ENCODE measurements at places on chromosomes 12 and 14.

GRCh38 chr12:92341065-92341668 is 195.5 kb upstream of the BTG1 start:
- DNase-seq: no peak

- peak; percentile 4 for DNase-seq
Measured at GRCh38 chr12:58961906-58962305, 41.6 kb upstream of the LRIG3 start.

DNA sequence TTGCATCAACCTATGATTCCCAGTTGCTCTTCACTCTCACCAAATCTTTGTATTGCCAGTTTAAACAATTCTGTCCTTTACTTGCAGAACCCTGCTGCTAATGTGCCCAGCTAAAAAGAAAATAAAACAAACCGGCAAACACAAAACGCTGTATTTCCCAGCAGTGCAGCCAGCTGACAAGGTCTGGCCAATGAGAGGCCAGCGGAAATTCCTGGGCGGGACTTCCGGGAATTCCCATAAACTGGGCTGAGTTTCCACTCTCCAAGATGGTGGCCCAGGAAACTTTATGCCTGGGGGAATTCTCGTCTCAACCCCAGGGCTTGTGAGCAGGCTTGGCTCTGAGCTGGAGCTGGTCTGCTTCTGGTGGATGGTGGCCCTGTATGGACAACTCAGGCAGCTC is 807.3 kb upstream of the TMEM132C start:
- peak; percentile 50 for DNase-seq

DNA sequence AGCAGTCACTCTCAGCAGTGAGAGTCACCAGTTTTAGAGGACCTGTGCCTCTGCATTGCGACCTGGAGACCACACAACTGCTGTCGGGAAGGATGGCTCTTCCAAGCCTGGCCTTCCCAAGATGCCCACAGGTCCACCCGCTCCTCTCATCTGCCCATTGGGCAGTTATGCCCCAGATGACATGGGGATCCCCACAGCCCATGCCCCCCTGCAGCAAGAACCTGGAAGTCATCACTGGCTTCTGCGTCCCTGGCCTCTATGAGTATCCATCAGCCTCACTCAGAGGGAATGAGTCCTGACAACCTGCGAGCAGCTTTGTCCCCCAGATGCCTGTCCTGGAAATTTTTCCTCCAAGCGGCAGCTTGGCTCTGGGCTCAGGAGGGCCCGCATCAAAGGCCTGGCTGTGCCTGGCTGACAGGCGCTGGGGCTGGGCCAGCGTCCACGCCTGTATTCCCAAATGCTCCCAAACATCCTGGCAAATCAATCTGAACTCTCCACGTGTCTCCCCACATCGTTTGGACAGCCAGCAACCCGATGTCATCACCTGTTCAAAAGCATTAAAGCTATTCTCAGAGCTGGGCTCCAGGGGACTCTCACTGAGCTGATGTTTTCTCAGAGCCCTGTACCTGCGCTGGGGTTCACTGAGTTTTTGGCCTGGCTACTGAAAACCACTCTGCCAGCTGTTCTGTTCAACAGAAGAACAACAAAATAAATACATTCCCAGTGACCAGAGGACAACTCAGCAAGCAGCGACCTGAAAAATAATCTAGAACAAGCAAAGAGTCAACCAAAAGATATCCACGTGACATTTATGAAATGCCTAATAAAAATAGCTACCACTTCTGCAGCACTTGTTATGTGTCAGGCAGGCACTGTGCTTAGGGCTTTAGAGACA is 57.8 kb downstream of the CLMN start:
- DNase-seq: no peak

- peak; percentile 38 for DNase-seq
Measured at GRCh38 chr14:96038920-96039632, at the start of gene C14orf132. TSS of gene C14orf132 (plus strand) at chr14:96039362. CDS start at chr14:96039501, 139 bp downstream.

GRCh38 chr12:122681814-122682213 is 21.3 kb downstream of the HCAR2 start:
- no peak for DNase-seq

DNA sequence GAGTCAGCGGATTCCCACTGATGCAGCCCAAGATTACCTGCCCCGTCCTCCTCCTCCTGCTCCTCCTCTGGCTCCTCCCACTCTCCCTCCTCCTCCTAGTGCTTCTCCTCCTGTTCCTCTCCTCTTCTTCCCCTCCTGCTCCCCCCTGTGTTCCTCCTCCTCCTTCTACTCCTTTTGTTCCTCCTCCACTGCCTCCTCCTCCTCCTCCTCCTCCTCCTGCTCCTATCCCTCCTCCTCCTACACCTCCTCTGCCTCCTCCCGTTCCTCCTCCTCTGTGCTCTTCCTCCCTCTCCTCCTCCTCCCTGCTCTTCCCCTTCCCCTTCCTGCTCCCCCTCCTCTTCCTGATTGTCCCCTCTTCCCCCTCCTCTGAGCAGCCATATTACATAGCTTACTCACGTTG is 141.3 kb downstream of the CACNA1C start:
- DNase-seq: no peak

DNA sequence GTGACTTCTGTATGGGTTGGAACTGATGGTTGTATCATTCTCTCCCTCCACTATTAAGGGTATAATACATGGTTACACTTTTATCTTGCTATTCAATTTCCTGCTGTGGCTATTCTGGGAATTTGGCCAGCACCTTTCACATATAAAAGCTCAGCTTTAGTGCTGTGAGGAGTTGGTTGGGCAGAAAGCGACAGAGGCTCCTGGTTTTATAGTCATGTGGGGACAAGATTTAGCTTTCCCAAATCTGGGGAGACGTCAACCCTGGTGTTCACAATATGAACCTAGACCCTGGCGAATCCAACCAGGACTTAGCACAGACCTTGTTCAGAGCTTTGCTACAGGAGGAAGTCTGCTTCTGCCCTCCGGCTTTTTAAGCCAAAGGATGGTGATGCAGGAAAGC is 36.5 kb downstream of the FOS start:
- peak; percentile 28 for DNase-seq

DNA sequence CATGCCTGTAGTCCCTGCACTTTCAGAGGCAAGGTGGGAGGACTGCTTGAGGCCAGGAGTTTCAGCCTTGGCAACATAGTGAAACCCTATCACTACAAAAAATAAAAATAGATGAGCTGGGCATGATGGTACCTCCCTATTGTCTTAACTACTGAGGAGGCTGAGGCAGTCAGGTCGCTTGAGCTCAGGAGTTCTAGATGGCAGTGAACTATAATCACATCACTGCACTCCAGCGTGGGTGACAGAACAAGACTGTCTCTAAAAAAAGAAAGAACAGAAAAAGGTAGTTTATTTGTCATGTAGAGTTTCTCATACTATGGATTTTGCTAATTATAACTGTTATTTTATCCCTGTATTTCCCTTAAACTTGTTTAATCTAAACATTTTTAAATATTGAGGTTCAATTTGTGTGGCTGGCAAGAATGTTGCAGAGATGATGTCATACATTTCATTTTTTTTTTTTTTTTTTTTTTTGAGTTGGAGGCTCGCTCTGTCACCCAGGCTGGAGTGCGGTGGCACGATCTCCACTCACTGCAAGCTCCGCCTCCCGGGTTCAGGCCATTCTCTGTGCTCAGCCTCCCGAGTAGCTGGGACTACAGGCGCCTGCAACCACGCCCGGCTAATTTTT is 39.7 kb upstream of the ATF7IP start:
- DNase-seq: no peak

GRCh38 chr14:99950181-99950580 is 115.0 kb upstream of the EVL start:
- DNase-seq: no peak

DNA sequence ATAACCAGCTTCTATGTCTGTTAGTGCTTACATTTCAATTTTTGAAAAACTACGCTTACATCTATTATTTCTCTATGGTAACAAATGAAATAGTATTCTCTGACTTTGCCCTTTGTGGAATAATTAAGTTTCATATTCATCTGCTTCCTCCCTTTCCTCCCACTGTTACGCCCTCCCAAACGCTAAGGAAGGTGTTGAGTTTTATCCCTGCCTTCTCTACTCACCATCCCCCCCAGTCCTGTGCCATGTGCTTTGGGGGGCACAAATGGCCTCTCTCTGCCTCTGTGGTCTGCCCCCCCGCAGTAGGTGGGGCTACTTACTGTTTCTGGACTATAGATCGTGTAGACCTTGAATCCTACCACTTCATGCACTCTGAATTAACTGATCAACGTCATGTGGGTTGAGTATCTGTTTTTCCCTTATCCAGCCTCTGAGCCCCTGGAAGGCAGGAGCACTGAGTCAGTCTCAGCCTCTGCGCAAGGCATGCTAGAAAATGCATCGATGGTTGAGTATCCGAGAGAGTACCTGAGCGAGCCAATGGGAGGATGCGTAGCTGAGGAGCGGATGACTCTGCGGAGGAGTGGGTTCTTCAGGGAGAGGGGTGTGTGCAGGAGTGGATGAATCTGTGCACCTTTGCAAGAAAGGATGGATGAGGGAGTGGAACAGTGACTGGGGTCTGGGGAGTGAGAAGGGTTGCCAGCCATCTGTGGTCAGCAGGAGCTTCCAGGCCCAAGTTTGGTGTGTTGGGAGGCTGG is 114.5 kb upstream of the RTL1 start:
- DNase-seq: no peak
